Left lobe of liver (tissue), 2 donors: ENCODE measurements at places on chromosomes 7 and 10. TPM values are rescaled to one million over a fixed set of nuclear protein-coding genes. Genes with fewer than 3 reads are reported as not detected.

- no peak for DNase-seq
These were observed 584 bp upstream of the RUNDC3B start for GRCh38 chr7:87627634-87627994.

DNA sequence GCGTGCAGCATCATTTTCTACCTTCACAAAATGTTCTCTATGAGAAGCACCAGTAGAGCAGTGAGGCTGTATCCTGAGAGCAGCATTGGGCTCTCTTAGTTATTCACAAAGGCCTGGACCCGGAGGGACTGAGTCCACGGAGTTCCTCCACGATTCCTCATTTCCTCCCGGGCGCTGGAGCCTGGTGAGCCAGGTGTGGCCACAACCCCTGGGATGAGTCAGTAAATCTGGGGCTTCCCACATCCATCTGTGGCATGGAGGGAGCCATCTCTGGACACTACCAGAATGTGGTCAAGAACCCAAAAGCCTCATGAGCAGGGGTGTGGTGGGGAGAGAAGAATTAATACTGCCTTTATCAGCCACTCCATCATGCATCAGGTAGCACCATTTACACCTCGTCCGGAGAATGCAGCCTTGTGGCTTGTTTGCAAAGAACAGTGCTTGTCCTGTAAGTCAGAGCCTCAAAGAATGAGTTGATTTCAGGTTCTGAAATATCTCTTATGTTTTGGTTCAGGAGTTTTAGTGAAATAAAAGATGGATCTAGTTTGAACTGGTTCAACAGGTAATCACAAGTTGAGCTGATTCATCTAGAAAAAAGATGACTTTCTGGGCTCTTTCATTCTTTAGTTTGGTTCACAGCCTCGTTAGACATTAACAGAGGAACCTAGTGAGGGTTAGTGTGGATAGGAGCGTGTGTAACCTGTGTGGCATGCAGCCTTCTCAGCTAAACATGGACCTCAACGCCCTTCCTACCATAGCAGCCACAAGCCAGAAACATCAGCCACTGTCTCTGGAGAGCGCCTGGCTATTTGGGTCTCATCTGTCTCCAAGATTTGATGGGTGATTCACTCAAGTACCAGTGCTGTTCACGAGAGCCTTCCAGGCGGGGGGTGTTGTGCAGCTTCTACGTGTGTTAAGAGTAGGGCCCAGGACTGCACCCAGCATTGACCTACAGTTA is 95.2 kb downstream of the WDR37 start:
- no peak for DNase-seq

DNA sequence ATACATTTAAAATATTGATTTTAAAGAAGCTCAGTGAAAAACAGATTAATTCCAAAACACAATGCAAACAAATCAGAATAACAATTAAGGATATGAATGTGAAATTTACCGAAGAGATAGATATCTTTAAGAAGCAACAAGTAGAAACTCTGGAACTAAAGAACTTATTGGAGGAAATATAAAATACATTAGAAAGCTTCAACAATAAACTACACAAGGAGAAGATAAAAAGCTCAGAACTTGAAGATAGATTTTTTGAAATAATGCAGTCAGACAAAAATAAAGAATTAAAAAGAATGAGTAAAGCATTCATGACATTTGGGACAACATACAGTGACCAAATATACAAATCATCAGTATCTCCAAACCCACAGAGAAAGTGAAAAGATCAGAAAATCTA is 43.2 kb downstream of the HIBADH start:
- no peak for DNase-seq

GRCh38 chr7:10483671-10484070 is 490.0 kb upstream of the PHF14 start:
- no peak for DNase-seq

DNA sequence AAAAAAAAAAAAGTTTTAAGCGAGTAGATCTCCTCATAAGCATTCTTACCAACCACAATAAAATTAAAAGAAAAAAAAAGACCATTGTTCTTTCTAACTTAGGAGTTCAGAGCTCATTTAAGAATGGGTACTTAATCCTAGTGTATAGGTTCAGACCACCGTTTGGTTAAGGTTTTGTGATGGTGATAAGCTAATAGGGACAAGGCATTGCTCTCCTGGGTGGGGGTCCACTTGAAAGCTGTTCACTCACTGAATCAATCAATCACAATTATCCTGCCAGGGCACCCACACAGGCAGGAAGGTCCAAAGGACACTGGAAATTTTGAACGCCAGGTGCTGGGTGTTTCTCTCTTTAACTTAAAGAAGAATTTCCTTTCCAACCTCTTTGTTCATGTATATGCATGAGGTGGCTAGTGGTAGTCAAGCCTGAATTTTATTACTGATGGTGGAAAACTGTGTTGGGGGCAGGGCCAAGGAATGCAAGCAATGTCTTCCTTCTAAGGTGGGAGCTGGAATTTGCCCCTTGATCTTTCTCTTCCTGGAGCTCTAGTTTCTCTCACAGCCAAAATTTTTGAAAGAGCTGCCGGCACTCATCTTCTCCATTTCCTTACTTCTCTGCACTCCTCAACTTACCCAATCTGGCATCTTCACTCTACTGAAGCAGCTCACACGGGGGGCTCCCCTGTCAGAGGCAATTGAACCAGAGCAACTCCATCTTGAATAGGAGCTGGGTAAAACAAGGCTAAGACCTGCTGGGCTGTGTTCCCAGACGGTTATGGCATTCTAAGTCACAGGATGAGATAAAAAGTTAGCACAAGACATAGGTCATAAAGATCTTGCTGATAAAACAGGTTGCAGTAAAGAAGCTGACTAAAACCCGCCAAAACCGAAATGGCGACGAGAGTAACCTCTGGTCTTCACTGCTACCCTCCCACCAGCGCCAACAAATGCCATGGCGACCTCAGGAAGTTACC is 7.5 kb upstream of the FAM131B start:
- DNase-seq = no peak

GRCh38 chr10:12807096-12807755 is 194.3 kb downstream of the CCDC3 start:
- no peak for DNase-seq

DNA sequence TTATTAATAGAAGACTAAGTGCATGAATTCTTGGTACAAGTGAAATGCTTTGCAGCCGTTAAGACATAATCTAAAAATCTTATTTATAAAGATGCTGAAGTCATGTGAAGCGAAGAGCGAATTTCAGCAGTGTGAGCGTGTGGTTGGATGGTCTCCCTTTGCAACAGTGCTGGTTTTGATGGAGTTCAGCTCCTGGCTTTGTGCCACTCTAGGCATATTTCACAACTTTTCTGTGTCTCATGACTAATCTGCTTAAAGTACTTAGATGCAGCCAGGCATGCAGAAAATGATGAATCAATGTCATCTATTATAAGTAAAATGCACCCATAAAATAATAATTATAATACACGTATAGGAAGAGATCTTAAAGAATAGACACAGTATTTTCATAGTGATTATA is 107.2 kb upstream of the TCERG1L start:
- DNase-seq = no peak

Gene NEUROD6
- total RNA-seq = not detected

GRCh38 chr10:29969255-29970011 is 90.0 kb downstream of the JCAD start:
- no peak for DNase-seq

Gene NXPH1
- not detected for total RNA-seq

Gene SCIN
- total RNA-seq = 0.30 TPM

Gene HACD1
- total RNA-seq = 2.9 TPM

DNA sequence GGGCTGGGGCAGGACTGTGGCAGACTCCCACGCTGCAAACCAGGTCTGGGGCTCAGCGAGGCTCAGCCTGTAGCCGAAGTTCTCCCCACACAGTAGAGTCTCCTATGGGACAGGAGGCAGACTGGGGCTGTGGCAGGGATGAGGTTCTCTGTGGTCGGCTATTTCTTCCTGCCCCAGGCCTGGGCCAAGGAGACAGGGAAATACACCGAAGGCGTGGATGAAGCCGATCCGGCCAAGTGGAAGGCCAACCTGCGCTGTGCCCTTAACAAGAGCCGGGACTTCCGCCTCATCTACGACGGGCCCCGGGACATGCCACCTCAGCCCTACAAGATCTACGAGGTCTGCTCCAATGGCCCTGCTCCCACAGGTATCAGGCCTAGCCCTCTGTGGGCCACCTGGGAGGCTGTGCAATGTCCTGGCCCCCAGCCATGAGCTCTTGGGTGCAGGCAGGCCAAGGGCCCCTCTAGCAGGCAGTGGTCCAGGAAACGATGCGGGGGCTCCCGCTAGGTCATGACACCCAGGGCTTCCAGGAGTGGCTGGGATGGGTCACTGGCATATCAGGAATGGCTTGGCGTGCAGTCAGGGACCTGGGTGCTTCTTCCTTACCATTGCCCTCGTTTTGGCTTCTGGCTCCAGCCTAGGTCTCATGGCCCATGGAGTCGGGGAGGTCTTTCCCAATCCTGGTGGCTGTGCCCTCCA is 8.1 kb downstream of the IRF5 start:
- no peak for DNase-seq

GRCh38 chr10:132886211-132887099 is 55.9 kb downstream of the CFAP46 start:
- no peak for DNase-seq

GRCh38 chr7:12217311-12217710 is 6.2 kb downstream of the TMEM106B start:
- no peak for DNase-seq

Gene ATOH7
- 1.2 TPM for total RNA-seq

- no peak for DNase-seq
These were observed 86.7 kb downstream of the MDFIC start for GRCh38 chr7:115008465-115009114.

DNA sequence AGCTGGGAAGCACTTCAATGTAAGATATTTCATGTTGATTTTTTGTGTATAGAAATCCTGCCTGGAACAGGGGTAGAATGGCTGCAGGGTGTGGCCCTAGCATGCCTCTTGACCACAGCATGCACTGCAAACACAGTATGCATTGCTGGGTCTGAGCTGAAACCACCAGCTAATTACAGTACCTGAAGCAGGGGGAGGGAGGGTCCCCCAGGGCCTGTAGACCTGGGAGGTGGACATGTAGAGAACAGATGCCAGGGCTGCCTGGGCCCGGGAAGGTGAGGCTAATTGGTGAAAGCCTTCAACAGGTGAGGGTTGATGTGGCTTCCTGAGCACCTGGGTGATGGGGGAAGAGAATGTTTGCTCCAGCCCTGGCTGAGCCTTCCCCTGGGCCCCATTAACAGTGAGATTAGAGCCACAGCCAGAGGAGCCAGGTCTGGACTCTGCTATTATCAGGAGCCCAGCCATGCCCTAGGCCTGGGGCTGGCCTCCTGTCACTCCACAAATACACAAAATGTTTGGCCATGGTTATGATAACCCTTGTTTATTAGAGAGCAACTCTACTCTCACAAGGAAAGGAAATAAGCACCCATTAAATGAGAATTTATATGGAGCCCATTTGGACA is 83.3 kb downstream of the PLXNA4 start:
- no peak for DNase-seq

Gene HABP2
- total RNA-seq = 289 TPM

DNA sequence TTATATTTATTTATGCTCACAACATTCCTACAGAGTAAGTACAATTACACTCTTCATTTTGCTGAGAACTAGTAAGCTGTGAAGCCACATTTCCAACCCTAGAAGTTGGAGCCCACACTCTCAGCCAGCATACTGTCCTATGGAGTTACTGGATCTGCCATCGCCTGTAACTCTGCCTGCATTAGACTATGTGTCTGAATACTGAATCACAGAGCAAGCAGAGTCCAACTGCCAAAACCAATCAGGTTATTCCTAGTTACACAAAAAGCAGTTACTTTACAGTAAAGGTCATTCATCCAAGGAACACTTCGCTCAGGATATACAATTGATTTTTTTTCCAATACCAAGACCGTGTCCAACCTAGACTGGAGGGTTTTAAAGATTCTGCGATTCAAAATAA is 21.5 kb downstream of the CTAGE6 start:
- DNase-seq = no peak

DNA sequence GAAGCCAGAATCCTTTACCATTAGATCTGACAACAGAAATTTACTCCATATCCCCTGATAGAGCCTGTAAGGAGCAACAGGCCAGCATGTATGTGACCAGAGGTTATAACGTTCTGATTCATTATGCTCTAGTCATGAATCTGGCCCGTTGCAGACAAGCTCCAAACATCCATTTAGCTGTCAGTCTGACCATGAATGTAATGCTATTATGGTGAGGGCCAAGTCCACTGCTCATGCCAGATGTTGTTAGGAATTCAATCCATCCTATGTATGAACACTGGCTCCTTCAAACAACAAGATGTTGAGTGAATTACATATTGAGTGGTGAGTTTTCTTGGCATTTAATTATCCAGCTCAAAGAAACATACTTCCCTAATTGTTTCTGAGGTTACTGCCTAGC is 610.1 kb upstream of the ANKRD30A start:
- DNase-seq = no peak

- peak; percentile 84 for DNase-seq
These were observed at the start of gene IGFBP1 for GRCh38 chr7:45888185-45888992. IGFBP1 (plus strand) TSS chr7:45888488; CDS start chr7:45888653, 165 bp downstream.

- no peak for DNase-seq
These were observed 257.6 kb upstream of the LRGUK start for GRCh38 chr7:133869556-133869955.

DNA sequence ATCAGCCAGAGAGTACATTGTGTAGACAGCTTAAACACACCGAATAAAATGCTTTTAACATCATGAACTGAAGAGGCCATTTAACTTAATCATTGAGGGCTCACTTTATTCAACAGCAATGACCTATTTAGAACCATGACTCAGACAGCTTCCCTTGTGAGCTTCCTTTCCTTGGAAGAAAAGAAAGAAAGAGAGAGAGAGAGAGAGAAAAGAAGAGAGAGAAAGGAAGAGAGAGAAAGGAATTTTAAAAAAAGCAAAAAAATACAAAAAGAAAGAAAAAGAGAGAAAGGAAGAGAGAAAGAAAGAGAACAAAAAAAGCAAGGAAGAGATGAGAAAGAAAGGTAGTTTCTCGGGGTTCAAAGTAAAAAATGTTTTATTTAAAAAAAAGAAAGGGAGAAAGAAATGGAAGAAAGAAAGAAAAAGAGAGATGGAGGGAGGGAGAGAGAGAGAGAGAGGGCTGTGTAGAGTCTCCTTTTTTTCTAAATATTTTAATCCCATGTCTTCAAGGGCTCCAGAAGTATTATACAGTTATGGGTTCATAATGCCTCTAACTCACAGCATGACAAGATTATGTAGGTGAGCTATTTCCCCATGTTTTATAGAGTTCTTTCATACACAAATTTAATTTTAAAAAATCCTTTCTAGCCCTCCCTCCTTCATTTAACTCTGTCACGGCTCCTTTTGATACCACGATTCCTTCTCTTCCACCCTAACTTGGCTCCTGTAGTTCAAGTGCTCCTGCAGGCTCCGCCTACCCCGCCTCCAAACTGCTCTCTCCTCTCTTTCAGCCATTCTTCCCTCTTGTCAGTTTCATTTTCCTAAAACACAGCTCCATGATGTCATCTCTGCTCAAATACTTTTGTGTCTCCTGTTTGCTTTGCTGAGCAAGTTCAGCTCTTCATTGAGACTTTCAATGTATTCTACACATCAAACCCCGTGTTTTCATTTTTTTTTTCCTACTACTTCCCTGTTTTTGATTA is 85.5 kb downstream of the PRTFDC1 start:
- DNase-seq = no peak
